Hepatocyte (in vitro differentiated cells): ENCODE measurements at places on chromosomes 7 and 10. TPM values are rescaled to one million over a fixed set of nuclear protein-coding genes. Genes with fewer than 3 reads are reported as not detected.

Gene IGF2BP3
- polyA plus RNA-seq: 28.9 and 31.1 TPM in 2 replicates

Gene WDR86
- 12.4 and 19.1 TPM in 2 replicates for polyA plus RNA-seq

Gene DLD
- polyA plus RNA-seq: 84.9 and 96.0 TPM in 2 replicates

GRCh38 chr7:94654783-94655125 lies 1.2 kb downstream of the SGCE start:
- DNase-seq: no peak
- peak overlapping the region; percentile 73 for H3K27ac ChIP-seq
- H3K4me3 ChIP-seq: peak overlapping the region; percentile 96
- H3K4me1 ChIP-seq: peaks cover 34% of the 10 kb centered on the region

- H3K27ac ChIP-seq: no peak overlapping the region
- no peak for DNase-seq
- no peaks in the 10 kb centered on the region for H3K36me3 ChIP-seq
These were observed 602.5 kb downstream of the TNS3 start for GRCh38 chr7:46979439-46979838.

Gene TMEM270
- 0.30 and 0.47 TPM in 2 replicates for polyA plus RNA-seq

DNA sequence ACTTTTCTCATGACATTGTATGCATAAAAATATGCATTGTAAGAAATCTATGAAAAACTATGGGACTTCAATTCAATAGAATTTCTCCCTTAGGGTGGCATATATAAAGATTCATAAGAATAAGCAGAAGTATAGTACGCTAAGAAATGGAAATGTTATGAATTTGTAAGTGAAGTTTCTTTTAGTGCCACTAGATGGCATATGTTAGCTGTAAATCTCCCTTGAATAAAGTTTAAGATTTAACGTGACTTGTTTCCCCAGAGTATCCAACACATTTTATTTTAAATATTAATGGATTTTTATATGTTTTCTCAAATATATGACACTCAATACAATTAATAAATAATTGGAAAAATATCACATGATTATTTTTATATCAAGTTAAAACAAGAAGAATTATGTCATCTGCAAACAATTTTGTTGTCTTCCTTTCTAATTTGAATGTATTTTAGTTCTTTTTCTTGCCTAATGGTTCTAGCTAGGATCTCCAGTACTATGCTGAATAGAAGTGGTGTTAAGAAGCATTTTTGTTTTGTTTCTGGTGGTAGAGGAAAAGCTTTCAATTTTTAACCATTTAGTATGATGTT lies 287.2 kb downstream of the HGF start:
- H3K27ac ChIP-seq: no peak overlapping the region
- H3K27me3 ChIP-seq: no peaks in the 10 kb centered on the region
- H3K36me3 ChIP-seq: no peaks in the 10 kb centered on the region
- H3K4me1 ChIP-seq: no peaks in the 10 kb centered on the region

Gene UBTD1
- 37.0 and 37.1 TPM in 2 replicates for polyA plus RNA-seq

GRCh38 chr10:3532644-3533043 lies 252.4 kb downstream of the KLF6 start:
- no peak overlapping the region for H3K27ac ChIP-seq
- no peaks in the 10 kb centered on the region for H3K36me3 ChIP-seq
- DNase-seq: no peak
- no peaks in the 10 kb centered on the region for H3K4me1 ChIP-seq
- H3K4me3 ChIP-seq: no peak overlapping the region

GRCh38 chr10:62186999-62187675 lies 81.5 kb downstream of the RTKN2 start:
- no peaks in the 10 kb centered on the region for H3K36me3 ChIP-seq
- H3K4me3 ChIP-seq: no peak overlapping the region
- H3K4me1 ChIP-seq: no peaks in the 10 kb centered on the region

DNA sequence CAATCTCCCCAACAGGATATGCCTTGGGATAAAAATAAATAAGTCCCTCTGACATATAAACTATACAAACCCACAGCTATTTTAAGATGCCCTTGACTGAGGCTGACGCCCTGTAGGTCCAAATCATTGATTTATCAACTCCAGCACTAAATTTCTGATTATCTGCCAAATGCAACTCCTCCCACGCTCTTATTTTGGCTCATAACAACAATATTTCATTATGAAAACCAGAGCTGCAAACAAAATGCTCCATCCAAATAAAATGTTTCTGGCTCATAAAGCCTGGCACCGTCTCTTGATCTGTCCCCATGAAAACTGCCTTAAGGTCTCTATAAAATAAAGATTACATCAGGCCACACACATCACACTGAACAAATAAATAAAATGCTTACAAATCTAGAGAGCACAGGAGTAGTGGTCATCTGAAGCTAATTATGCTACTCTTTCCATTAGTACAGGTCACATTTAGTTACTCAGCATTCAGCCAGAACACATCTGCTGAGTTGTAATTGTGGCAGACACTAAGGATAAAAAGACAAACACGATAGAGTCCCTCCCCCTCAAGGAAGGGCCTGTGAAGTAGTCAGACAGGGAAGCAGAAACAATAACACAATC lies 28.8 kb downstream of the CACUL1 start:
- no peaks in the 10 kb centered on the region for H3K27me3 ChIP-seq
- H3K4me3 ChIP-seq: no peak overlapping the region
- H3K27ac ChIP-seq: peak overlapping the region; percentile 2
- no peaks in the 10 kb centered on the region for H3K36me3 ChIP-seq
- no peak for DNase-seq

DNA sequence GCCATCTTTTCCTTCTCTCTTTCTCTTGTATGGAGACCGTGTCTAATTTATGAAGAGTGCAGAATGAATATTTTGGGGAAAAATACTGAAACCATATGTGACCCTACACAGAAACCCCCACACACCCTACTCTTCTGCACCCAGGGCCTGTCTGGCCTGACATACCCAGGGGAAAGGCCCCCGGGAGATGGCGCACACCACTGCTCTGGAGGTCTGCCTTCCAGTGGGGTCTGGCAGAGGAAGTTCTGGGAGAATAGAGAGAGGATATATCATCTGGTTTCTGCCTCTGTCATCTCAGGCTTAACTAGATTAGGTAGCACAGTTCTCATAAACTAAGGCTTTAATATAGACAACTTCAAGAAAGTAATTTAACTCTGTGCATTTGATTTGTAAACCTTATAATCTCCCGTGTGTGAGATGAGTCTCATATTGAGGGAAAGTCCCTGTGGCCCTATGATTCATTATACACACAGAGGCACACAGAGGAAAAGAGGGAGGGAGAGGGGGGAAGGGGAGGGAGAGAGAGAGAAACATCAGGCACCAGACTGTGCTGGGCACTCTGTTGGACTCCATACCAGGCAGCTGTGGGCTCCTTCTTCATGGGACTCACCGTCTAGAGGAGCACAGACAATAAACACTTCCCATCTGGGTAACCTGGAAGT lies 123.3 kb downstream of the AOAH start:
- no peaks in the 10 kb centered on the region for H3K36me3 ChIP-seq
- DNase-seq: peak; percentile 56
- H3K27me3 ChIP-seq: no peaks in the 10 kb centered on the region
- H3K27ac ChIP-seq: peak overlapping the region; percentile 61
- peaks cover 9% of the 10 kb centered on the region for H3K4me1 ChIP-seq

GRCh38 chr7:114802632-114803031 lies 119.3 kb upstream of the MDFIC start:
- H3K4me3 ChIP-seq: no peak overlapping the region
- no peaks in the 10 kb centered on the region for H3K4me1 ChIP-seq
- H3K27ac ChIP-seq: no peak overlapping the region
- no peaks in the 10 kb centered on the region for H3K27me3 ChIP-seq

Gene HSPA12A
- 8.7 and 10.7 TPM in 2 replicates for polyA plus RNA-seq

GRCh38 chr7:47393406-47393805 lies 188.5 kb downstream of the TNS3 start:
- H3K36me3 ChIP-seq: peaks cover 3% of the 10 kb centered on the region
- H3K27ac ChIP-seq: no peak overlapping the region
- H3K27me3 ChIP-seq: no peaks in the 10 kb centered on the region
- H3K4me1 ChIP-seq: peaks cover 2% of the 10 kb centered on the region
- DNase-seq: no peak
- H3K4me3 ChIP-seq: no peak overlapping the region

DNA sequence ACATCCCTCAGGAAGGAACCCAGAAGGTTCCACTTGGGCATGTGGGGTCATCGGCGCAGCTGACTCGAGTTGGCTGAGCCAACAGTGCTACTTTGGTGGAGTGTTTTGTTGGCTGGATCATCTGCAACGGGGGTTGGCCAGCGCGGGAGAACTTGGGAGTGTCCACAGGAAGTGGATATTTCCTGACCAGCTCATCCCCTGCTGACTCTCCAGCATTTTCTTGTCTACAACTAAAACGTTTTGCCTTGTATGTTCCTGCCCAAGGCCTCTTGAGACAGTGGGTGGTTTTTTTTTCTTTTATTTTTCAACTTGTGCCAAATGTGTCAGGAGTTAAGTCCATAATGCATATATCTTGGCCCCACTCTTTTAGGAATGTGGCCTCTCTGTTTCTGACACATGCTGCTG lies 208.6 kb downstream of the ZNF365 start:
- no peaks in the 10 kb centered on the region for H3K36me3 ChIP-seq
- peak overlapping the region; percentile 82 for H3K27ac ChIP-seq
- DNase-seq: peak; percentile 30
- H3K27me3 ChIP-seq: no peaks in the 10 kb centered on the region

- no peaks in the 10 kb centered on the region for H3K36me3 ChIP-seq
- no peak for DNase-seq
These were observed 278.7 kb upstream of the KLF6 start for GRCh38 chr10:4063717-4064116.

- H3K36me3 ChIP-seq: no peaks in the 10 kb centered on the region
- H3K4me1 ChIP-seq: peaks cover 12% of the 10 kb centered on the region
- no peak overlapping the region for H3K27ac ChIP-seq
- H3K4me3 ChIP-seq: no peak overlapping the region
- no peak for DNase-seq
- no peaks in the 10 kb centered on the region for H3K27me3 ChIP-seq
These were observed 27.9 kb downstream of the MYPN start for GRCh38 chr10:68137171-68137570.

Gene CYP3A7
- polyA plus RNA-seq: 311 and 444 TPM in 2 replicates

Gene ICA1
- polyA plus RNA-seq: 40.1 TPM in 2 replicates

Gene UTF1
- polyA plus RNA-seq: not detected in 2 replicates
